ENCODE measurements at places on chromosomes 6 and 20.

GRCh38 chr6:30350524-30350923 lies 5.6 kb downstream of the RPP21 start:
- DNase-seq = no peak

GRCh38 chr20:35240811-35241293 lies 14.4 kb downstream of the MMP24 start:
- no peak for DNase-seq

DNA sequence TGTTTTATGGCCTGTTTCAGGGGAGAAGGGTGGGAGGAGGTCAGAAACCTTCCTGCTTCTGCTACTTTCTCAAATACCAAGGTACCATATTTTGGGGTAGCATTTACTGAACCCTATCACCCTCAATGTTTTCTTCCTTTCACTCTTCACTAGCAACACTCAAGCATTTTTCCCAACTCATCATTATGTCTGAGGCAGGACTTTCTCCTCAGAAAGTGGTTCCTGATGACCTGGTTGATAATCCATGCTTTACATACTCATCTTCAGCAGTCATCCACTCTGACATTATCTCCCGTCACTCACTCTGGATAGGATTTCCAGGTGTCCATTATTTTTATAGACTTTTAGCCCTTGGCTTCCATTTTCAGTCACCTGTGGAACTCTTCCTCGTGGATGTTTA lies 21.1 kb downstream of the ZNF292 start:
- no peak for DNase-seq

DNA sequence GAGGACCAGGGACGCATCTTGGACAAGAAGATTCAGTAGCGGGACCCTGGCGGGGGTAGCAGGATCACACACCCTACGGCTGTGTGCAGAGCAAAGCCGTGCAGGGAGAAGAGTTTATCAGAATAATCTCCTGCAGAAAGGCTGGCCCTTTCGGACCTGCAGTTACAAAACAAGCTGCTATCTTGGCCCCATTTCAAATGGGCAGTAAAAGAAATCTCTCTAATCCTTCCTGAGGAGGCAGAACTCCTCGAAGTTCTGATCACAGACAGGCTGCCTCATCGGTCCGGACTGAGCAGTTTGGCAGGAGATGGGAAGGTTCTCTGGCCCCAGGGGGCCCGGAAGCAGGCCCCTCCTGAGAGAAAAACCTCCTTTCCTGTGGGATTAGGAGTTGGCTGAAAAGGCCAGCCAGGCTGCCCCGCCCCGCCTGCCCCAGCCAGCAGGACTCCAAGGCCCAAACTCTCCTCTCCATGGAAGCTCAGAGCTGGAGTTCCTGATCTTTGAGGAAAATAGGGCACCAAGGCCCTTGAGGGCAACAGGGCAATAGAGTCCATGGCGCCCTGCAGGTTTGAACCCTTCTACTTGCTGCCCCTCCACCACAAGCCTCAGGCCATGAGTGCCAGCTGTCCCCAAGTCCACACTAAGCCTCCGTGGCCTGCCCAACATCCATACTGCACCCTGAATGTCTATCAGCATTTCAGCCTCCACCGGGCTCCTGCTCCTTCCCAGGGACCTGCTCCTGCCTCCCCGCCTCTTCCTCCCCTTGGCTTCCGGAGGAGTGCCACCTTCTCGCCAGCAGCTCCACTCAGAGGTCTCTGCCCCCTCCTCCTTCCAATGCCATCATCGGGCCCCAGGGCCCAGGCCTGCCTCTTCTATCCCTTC lies 141.3 kb downstream of the PREX1 start:
- DNase-seq = no peak

GRCh38 chr20:5211803-5212714 lies 85.3 kb downstream of the CDS2 start:
- no peak for DNase-seq

DNA sequence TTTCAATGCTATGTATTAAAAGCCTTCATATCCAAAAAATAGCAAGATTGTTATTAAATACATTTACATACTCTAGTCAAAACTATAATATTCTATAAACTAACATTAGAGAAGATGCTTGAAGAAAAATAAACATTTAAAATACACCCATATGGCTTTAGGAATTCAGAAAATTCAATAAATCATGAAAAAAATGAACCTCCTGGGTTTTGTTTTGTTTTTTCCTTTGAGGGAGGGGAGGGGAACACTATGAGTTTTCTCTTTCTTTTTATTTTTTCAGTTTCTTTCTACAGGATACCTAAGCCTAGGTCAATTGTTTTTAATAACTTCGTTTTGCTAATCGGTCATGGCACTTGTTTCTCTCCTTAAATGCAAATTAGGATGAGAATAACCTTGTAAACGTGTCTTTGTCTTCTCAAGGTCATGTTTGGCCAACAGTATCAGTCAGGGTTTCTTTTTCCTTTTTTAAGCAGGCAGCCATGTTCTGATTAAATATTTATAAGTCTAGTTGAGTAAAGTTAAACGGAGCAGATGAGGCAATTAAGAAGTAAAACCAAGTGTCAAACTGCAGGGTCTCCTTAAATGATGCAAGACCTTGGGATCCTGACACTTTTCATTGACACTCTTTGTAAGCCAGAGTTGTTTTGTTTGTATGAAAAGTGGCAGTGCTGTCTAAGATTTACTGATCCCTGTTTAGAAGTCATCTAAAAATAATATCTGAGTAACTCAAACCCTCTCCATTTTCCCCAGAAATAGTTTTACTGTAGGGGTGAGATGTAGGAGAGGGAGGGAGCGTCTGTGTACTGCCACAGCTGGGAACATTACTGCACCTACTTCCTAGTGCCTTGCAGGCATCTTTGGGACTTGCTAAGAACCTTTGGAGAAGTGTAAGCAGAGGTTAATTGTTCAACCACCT lies 392.3 kb downstream of the PLCB1 start:
- no peak for DNase-seq

- peak; percentile 71 for DNase-seq
Observed at GRCh38 chr6:28589234-28589956, 63.7 kb downstream of the GPX5 start.

DNA sequence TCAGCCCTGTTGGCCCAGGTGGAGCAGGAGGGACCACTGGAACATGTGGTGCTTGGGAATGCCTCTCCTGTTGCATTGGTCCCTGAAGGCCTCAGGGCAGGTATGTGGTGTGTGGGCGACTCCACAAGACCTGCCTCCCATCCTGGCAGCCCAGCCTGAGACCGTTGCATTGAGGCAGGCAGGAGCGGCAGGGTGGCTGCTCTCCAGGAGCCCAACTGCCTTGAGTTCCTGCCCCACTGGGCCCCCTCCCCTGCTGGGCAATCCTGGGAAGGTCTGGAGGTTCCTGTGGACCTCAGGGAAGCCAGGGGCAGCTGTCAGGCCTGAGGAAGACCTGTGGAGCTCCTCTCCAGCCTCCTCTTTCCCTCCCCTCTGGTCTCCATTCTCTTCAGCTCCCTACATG lies 19.8 kb downstream of the MAVS start:
- DNase-seq = no peak

DNA sequence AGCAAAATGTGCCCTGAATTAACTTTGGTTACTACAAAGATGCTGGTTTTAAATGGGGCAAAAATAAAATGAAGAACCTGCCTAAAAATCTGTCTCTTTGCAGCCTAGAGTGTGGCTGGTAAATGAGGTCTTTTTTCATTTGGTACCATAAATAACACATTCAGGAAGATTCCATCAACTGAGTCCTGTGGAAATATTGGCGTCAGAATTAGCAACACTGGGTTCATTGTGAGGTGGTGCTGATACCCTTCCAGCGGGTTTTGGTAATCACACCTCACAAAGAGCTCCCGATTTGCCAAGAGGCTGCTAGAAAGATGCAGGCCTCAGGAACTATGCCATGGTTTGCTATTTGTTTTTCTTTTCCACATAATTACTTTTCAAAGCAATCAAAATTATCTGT lies 55.3 kb downstream of the FAM50B start:
- no peak for DNase-seq

GRCh38 chr6:107763946-107764345 lies 60.2 kb downstream of the SCML4 start:
- no peak for DNase-seq

DNA sequence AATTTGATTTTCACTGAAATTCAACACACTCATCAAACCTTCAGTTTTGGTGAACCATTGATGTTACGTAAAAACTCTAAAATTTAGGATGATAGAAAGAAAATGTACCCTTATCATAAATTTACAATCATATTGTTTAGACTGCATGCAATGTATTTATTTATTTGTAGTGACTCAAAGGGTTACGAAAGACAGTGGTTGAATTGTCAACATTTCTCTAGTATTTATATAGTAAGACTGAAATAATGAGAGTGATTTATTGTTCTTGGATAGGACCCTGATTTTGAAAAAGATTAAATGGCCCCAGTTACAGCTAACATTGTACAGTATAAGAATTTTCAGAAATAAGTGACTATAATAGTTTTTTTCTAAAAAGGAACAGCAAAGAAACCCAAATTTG lies 591.5 kb downstream of the RFPL4B start:
- no peak for DNase-seq

DNA sequence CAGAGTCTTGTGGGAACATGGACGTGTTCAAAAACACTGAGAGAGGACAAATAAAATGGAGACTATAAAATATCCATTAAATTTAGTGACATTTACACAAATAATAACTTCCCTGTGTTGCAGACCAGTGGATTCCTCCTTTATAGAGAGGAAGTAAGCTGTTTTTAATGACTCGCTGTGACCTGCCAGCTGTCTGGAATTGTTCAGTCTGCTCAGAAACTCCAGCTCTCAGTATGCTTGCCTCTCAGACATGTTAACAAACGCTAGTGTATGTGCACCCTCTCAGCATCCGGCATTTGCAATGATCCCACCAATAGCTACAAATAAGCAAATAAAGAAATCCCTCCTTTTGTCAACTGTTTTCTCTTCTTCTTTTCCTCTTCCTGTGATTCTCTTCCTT lies 158.0 kb upstream of the TCF21 start:
- DNase-seq = peak; percentile 69

DNA sequence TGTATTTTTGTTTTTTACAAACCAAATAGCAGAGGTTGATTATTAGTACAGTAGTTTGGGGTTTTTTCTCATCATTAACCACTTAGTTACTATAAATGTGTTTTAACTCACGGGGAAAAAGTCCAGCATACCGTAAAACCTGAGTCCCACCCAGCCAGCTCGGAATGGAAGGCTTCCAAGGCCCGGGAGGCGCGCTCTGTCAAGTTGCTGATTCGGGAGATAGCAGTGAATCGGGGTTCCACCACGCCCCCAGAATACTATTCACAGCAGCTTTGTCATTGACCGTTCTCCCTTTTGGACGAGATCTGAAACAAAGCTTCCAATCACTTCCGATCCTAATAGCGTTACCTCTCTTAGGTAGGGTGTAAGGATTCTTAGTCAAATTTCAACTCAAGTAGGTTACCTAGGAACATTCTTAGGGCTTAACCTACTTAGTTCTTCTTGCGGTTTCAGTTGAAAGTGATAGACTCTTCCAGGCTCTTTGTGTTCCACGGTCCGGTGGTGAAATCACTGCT lies 232.8 kb upstream of the QKI start:
- DNase-seq = no peak

GRCh38 chr20:31864521-31865400 lies 5.6 kb downstream of the DUSP15 start:
- no peak for DNase-seq

- no peak for DNase-seq
Observed at GRCh38 chr20:15395457-15395856, 1058.0 kb upstream of the FLRT3 start.

DNA sequence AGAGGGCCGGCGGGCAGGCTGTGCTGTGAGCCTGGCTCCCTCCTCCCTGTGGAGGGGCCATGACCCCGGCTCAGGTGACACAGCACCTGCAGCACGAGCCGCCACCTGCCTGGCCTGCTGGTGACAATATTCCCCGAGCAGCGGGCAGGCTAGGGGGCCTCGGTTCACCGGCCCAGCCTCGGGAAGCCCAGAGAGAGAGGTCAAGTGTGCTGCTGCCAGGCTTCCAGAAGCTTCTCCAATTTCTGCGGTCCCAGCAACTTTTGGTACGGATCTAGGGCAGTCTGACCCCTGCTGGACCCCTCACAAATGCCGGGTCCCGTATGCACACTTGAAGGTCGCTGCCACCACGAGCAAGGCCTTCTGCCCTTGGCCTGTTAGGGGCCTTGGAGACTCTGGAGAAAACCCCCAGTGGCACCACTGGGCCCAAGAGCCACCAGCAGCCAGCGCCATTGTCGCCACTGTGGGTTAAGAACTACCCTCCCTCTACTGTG lies 38.6 kb upstream of the NOL4L start:
- DNase-seq = no peak

DNA sequence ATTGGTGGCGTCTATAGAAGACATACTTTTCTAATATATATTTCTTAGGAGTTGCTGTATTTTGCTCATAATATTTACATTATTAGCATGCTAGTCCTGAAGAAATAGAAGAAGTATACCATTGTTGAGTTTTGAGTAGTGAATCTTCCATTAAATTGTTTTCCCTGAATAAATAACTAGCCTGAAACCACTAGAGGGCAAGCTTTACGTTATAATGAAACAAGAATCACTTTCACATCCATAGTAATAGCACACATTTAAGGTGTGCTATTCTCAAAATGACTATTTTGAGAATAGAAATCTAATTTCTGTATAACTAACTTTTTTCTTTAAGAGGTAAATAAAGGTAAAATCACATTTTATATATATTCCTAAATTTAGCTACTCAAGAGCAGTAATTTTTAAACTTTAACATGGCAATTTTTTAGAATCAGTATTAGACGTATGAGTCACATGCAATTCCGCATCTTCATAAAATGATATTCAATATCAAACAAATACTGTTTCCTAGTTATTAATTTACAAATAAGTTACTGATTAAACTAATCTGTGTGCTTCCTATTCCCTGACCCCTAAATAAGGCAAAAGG lies 213.2 kb upstream of the MANEA start:
- no peak for DNase-seq

DNA sequence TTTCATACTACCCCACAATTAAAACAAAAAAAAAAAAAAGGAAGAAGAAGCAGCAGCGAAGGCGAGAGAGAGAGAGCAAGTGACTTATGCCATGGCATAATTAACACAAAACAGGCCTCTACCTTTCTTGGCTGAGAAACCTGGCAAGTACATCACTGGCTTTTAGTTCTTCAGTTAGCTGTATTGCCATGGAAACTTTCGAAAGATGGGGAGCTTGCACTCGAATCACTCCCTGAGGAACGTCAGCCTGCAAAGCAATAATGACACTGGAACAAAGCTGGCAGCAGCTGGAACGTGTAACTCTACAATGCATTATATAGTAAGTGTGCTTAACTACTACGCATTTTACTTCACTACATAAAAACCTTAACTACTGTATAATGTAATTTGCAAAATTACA lies 126.1 kb downstream of the ARHGAP18 start:
- peak; percentile 37 for DNase-seq

All from right renal pelvis (tissue), 4 donors.